ENCODE measurements at places on chromosomes 6 and 20.

DNA sequence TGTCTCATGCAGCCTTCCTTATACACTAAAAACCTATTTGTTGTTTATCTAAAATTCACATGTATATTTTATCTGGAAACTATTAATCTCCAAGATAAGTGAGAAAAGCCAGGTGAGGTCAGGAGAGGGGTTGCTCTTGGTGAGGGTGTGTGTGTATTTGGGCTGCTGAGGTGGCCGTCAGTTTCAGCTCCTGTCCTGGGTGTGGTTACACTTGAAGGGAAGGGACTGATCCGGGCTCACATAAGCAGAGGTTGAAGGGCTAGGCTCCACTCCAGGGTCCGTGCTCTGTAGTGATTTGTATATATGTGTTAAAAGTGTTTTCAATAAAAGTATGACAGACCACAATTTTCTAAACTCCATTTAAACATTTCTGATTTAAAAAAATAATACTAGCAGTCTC is 13.5 kb upstream of the SNAI1 start:
- DNase-seq, result no peak

DNA sequence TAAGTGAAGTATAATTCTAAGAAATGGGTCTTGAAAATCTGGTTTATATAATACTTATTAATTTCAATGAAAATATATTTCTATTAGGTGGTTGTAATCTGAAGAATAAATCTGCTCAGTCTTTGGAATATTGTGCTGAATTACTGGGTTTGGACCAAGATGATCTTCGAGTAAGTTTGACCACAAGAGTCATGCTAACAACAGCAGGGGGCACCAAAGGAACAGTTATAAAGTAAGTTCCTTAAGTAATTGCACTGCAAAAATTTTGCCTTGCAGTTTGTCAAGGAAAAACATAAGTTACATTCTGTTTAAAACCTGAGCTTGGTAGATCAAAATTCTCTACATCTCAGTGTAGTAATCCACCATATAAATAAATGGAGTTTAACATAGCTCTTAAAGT is 106.0 kb downstream of the MYO6 start:
- peak; percentile 4 for DNase-seq

DNA sequence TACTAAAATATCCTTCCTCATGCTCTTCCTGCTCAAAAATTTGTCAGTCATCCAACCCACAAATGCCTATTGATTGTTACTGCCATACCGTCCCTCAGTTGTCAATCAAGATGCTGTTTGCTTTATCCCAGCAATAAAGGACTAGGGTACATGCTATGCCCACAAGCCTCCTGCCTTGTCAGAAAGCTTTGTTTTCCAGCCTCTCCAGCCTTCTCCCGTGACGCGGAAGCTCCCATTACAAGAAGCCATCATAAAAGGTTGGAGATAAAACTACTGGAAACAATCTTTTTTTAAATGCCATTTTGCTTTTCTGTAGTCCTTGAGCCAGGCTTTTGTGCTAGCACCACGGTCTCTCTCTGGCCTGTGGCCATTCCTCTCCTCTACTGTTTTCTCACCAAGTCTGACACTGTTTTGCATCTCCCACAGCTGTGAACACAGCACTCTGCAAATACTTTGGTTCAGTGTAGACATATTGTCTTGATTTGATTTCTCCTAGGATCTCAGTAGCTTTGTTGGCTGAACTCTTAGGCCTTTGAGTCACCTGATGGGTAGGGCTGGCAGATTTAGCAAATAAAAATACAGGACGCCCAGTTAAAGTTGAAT is 495.7 kb upstream of the JARID2 start:
- no peak for DNase-seq

GRCh38 chr6:17957498-17957897 is 29.9 kb downstream of the KIF13A start:
- no peak for DNase-seq

DNA sequence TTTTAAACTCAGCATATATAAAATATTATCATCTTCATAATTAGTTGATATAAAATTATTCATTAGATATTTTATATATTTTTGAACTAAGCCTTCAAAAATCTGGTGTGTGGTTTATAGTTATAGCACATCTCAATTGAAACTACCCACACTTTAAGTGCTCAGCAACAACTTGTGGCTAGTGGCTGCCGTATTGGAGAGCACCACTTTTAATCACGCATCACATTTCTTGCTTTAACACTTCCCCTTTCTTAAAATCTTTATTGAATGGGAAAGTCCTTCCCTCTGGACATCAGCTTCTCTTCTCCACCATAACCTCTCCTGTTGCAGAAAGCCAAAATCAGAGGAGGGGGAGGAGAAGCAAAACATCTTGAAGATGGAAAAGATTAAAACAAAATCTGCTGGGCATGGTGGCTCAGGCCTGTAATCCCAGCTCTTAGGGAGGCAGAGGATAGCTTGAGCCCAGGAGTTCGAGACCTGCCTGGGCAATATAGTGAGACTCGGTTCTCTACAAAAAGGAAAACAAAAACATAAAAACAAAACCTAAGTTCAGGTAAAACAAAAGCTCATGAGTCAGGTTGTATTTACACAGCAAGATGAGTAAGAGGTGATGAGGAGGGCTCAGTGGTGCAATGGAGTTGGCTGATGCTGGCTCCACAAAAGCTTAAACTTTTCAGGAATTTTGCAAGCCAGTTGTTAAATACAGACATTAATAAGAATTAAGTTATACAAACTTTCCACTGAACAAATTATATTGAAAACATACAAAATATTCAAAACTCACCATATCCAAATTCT is 237.0 kb upstream of the SUPT3H start:
- DNase-seq, result no peak
